ENCODE measurements at places on chromosomes 16 and 17.

- DNase-seq, result no peak
These were observed 34.4 kb downstream of the ZZEF1 start for GRCh38 chr17:4108397-4108796.

DNA sequence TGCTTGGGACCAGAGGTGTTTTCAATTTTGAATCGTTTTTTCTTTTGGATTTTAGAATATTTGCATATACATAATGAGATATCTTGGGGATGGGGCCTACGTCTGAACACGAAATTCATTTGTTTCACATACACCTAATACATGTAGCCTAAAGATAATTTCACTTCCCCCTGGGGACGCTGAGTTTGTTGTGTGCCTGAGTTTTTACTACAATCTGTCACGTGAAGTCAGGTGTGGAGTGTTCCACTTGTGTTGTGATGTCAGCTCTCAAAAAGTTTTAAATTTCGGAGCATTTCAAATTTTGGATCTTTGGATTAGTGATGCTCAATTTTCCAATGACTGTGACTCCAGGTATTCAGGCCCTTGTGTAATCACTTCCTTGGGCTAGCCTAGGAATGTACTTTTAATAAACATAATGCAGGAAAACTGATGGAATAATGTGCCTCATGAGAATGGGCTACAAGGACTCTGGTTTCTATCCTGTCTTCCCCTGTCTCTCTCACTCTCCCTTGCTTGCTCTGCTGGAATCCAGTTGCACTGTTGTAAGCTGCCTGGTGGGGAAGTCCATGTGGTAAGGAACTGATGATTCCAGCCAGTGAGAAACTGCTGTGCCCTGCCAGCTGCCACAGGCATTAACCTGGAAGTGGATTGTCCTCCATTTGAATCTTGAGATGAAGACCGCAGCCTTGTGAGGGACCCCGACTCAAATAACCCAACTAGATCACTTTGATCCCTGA lies 403.8 kb downstream of the SHISA9 start:
- DNase-seq, result peak; percentile 16

- DNase-seq, result no peak
These were observed 16.5 kb upstream of the TMEM92 start for GRCh38 chr17:50257676-50258224.

DNA sequence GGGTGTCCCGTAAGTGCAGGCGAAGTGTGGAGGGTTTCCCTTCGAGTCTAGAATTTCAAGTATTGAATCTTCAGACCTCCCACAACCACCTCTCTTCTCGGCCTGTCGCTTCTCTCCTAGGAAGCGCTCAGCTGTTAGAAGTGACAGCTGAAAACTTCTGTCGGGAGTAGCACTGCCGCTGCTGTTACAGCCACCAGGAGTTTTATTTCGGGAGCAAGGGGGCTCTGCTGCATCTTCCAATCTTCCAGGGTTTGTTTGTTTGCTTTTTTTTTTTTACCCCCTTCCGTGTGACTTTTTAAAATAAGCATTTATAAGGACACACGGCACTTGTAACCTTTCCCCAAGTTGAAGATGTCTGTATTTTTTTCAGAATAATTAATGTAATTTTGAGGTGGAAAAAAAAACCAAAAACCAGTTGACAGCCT lies 767 bp downstream of the RPS6KB1 start:
- DNase-seq, result no peak

- DNase-seq, result no peak
These were observed 1.3 kb downstream of the PSMD12 start for GRCh38 chr17:67364847-67365737.

- DNase-seq, result no peak
These were observed 4.5 kb upstream of the RMI2 start for GRCh38 chr16:11340710-11341109.

DNA sequence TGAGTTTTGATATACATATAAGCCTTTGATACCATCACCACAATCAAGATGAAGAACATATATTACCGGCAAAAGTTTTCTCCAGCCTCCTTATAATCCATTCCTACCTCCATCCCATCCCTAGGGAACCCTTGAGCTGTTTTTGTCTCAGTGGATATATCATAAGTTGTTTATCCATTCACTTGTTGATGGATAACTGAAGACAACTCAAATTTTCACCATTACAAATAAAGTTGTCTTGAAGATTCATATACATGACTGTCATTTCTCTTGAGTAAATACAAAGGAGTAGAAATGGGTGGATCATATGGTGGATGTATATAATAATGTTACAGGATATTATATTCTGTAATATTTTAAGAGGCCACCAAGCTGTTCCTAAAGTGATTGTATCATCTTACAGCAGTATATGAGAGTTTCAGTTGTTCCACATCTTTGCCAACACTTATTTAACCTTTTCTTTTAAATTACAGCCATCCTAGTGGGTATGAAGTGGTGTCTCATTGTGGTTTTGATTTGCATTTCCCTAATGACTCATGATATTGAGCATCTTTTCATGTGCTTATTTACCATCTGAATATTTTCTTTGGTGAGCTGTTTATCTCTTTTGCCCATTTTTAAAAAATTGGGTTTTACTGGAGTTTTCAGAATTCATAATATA lies 17.4 kb downstream of the NF1 start:
- DNase-seq, result no peak

- no peak for DNase-seq
These were observed 323.3 kb upstream of the TNRC6C start for GRCh38 chr17:77635176-77635575.

DNA sequence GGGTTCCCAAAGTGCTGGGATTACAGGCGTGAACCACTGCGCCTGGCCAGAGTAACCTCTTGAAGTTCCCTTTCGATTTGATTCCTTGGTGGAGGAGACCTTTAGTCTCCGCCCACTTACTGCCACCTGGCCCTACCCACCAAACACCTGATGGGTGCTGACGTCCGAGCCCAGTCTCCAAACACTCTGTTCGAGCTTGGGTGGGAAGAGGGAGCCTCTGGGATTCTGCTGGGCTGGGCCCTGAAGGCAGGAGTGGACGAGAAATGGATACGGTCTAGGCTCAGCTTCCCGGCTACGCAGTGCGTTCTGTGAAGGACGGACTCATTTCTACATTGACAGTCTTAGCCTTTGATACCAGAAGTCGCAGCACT lies 870 bp upstream of the ITGA3 start:
- peak; percentile 73 for DNase-seq

DNA sequence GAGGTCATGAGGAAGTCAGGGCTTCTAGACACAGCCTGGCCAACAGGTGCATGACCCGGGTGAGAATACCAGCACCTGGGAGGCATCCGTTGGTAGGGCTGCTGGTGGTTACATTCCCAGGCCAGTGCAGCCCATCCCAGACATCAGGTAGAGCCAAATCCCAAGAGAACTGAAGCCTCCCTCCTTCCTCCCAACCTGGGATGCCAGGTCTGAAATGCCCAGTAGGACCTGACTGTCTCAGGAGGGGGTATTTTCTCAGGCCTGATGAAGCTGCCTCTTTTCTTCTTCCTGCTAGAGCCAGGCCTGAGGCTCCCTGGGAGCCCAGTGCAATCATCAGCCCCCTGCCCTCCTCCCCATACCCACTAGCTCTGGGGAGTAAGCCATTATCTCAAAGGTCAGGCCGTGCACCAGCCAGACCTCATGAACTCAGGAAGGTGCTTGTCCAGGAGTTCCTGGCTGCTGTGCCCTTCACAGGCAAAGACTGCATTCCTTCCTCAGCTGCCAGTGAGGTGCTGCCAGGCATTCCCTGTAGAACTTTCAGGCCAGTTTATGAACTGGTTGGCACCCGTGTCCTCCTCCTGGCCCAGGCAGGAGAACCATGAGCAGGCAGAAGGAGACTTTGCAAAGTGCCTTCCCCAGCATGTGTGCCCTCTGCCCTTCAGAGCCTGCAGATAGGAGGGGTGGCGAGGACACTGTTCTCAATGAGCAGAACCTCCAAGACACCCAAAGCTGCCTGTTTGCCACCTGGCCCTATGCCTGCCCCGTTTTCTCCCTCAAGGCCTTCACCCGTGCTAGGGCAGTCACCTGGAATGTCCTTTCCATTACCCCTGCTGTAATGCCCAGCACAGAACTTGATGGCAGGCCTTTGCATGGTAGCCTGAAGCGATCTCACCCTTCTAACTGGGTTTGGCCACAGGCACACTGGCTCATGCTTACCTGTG lies 7.6 kb downstream of the TBX2 start:
- no peak for DNase-seq

DNA sequence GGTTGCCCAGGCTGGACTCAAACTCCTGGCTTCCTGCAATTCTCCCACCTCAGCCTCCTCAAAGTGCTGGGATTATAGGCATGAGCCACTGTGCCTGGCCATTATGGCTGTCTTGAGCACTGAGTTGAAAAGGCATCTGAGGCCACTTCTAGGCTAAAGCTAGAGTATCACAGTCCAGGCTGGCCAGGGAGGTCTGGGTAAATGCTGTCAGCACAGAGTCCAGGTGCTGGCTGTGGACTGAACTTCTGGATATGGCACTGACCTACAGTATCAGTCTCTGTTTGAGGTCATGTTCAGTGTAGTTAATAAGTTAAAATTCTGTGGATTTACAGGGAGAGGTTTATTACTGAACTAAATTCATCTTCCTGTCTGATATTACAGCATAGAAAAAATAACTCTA lies 222.5 kb upstream of the TOM1L1 start:
- DNase-seq, result no peak

- DNase-seq, result no peak
These were observed 3.8 kb upstream of the VAC14 start for GRCh38 chr16:70804734-70805169.

- no peak for DNase-seq
These were observed 281.9 kb downstream of the FTO start for GRCh38 chr16:53985861-53986260.

DNA sequence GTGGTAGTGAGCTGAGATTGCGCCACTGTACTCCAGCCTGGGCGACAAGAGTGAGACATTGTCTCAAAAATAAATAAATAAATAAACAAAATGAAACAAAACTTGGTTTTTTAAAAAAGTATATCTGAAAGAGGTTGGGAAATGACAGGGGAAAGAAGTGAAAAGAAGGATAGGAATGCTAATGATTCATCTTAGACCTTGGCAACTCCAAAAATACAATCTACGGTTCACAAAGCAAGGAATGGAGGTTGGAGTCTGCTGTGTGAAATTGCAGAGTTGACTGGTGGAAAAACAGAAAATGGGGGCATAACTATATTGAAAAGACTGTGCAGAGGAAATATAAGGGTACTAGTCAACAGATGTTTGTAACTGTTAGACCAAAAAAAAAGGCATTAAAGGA lies 40.0 kb upstream of the CD300E start:
- DNase-seq, result no peak

DNA sequence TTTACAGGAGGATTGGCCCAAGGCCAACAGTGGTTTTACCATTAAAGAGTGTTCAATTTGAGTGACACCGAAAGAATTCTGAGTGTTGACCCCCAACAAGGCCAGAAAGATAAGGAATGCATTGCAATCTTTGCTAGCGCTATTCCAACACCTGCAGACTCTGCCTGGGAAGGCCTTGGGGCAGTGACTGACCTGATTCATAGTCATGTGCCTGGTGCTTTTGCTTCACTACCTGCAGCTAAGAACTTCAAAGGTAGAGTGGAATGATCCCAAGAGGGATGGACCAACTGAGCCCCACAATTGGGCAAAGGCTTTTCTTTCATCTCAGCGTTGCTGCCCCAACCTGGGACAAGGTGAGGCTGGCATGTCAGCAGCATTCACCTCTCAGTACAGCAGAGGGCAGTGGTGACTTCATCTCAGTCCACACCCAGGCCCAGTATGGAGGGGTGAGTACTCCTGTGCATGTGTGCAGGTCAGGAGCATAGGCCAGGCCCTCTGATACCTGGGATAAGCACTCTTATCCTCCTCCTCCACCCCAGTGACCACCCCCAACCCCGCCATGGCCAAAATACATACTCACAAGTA lies 149.6 kb upstream of the GNAO1 start:
- DNase-seq, result no peak

GRCh38 chr16:67967183-67967957 lies 1.1 kb downstream of the SLC12A4 start:
- DNase-seq, result peak; percentile 25

GRCh38 chr16:4142268-4142667 lies 26.0 kb upstream of the ADCY9 start:
- DNase-seq, result no peak

GRCh38 chr17:9886141-9886930 lies 18.7 kb downstream of the RCVRN start:
- DNase-seq, result no peak

DNA sequence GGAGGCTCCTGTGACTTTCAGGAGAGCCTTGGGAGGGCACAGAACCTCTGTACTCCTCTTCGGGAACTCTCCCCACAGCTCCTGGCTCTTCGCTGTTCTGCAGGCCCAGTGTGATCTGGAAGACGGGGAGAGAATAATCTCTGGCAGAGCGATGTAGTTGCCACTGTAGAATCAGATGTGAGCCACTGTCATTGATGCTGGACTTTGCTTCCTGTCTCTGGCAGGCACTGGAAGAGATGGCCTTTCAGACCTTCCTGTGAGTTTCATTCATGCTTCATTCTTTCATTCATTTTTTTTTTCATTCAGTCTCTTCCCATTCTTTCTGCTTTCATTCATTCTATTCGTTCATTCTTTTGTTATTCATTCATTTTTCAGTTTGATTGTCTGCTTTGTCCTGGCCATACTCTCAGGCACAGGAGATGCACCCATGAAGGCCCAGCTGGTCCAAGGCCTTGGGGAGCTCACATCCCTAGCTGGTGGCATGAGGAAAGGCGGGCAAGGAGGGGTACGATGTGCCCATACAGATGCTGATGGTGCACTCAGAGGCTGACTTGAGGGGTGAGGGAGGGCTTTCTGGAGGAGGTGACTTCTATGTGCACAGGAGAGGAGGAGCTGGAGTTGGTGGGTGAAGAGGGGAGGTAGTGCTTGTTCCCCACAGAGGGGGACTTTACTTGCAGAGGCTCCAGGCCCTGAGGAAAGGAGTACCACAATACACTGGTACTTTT lies 44.2 kb downstream of the CMIP start:
- no peak for DNase-seq

GRCh38 chr17:55463600-55463999 lies 42.0 kb upstream of the MMD start:
- no peak for DNase-seq

DNA sequence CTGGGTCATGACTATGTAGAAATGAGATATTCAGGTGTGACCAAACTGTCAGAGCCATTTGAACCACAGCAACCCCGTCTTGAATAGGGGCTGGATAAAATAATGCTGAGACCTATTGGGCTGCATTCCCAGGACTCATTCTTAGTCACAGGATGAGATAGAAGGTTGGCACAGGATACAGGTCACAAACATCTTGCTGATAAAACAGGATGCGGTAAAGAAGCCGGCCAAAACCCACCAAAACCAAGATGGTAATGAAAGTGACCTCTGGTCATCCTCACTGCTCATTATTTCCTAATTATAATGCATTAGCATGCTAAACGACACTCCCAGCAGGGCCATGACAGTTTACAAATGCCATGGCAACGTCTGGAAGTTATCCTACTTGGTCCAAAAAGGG lies 545.5 kb downstream of the TMEM114 start:
- DNase-seq, result no peak

- no peak for DNase-seq
These were observed 26.7 kb downstream of the C16orf54 start for GRCh38 chr16:29719063-29719462.

GRCh38 chr17:47368262-47368661 lies 44.5 kb downstream of the EFCAB13 start:
- DNase-seq, result no peak

- DNase-seq, result peak; percentile 22
These were observed 661 bp downstream of the LRRC3C start for GRCh38 chr17:39927929-39928857.
